ENCODE measurements at places on chromosomes 16 and 17.

GRCh38 chr17:72419866-72420774 is 299.3 kb downstream of the SOX9 start:
- no peak for DNase-seq

GRCh38 chr17:40666331-40666730 is 1.4 kb upstream of the KRT222 start:
- no peak for DNase-seq

DNA sequence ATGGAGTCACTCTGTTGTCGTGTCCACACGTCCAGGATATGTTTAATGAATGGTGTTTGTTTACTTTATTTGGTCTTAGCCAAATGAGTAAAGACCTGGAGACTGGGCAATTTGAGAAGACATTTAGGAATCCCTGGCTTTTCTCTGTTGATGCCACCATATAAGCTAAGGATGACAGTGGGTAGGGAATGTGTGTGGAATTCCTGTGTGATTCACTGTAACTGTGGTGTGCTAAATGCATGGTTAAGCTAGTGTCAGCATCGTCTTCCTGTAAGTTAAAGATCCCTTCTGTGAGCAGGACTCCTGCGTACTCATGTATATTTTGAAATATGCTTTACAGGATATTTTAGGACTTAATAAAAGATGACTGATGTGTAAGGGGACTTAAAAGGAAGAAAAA is 26.4 kb downstream of the GOSR1 start:
- DNase-seq: no peak

- DNase-seq: no peak
Observed at GRCh38 chr17:2122641-2123302, 67.9 kb downstream of the HIC1 start.

DNA sequence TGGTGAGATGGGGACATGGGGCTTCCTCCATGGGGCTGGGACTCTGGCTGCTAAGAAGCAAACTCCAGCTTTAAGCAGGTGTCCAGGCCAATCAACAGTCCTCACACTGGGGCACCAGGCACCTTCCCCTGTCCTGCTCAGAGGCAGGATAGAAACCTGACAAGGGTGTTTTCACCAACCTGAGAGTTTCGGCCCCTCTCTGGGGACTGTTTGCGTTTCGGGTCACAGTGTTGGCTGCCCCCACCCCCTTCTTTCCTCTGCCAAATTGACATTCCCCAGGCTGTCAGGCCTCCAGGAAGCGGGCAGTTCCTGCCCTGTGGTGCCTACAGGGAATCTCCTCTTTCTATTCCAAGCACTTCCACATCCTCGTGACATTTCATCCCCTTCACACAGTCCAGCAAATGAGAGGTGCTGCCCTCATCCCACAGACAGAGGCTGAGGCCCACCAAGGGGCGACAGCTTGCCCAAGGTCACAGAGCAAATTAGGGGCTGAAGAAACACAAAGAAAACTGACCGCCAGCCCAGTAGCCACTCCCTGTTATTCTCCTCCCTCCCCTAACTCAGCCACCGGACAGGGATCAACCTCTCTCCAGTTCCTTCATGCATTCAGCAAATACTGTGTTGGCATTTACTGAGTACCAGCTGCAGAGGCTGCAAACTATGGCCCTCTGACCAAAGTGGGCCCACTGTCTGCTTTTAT is 38.0 kb downstream of the MMP15 start:
- no peak for DNase-seq

- no peak for DNase-seq
Observed at GRCh38 chr17:50168319-50168718, 2.5 kb downstream of the SGCA start.

DNA sequence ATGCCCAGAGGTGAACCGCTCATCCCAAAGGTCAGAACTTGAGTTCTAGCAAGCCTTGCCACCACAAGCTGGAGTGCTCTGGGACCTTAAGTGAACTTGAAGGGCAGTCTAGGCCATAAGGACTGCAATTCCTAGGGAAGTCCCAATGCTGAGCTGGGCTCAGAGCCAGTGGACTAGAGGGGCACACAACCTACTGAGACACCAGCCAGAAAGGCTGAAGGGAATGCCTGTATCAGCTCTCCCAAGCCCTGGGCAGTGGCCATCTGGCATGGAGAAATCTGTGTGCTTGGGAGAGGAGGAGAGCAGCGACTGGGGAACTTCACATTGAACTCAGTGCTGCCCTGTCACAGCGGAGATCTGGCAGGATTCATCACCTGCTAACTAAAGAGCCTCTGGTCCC is 201.3 kb downstream of the CEP112 start:
- no peak for DNase-seq

- DNase-seq: no peak
Observed at GRCh38 chr17:82790391-82790790, 38.5 kb downstream of the TBCD start.

DNA sequence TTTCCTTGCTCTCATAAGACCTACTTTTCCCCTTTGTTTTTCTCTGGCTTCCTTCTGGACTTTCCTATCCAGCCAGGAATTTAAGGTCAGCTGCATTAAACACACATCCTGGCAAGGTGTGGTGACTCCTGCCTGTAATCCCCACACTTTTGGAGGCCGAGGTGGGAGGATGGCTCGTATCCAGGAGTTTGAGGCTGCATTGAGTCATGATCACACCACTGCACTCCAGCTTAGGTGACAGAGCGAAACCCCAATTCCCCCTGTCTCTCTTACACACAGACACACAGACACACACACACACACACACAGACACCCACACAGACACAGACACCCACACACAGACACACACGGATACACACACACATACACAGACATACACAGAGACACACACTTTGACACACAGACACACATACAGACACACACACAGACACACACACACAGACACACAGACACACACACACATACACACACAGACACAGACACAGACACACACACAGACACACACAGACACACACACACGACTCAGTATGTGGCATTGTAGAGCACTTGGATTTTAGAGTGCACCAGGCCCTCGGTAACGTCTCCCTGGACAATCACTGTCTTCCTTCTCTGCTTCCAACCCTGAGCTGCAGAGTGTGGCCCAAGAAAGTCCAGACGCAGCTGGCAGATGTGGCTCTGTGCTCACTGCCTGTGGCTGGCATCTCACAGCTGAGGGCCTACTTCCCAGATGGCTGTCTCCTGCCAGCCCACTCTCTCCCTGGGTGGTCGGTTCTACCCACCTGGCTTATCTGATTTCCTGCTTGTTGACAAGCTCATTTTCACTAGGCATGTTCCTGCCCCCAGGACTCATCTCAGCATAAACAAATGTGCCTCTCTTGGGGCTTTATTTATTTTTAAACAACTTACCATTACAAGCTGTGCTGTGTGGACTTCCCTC is 39.0 kb downstream of the NLRP1 start:
- DNase-seq: no peak

DNA sequence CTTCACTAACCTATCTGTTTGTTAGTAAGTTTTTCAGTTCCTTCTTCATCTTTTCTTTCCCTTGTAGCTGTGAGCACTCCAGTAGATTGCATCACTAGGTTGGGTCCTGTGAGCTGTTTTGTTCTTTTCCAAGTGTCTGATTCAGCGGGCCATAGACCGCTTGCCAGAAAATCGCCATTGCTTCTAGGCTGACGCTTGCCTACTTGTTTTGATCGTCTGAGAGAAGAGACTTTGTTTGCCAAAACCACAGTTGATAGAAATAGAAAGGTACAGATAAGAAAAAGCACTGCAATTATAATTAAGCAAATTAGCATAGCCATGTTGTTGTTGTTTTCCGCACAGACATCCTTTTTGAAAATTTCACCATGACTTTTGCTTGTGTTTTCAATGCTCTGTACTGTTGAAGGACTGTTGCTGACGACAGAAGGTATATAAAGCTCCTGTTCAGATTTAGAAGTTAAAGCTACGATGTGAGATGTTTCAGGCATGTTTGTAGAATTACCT is 3.1 kb downstream of the EVI2A start:
- DNase-seq: peak; percentile 13

DNA sequence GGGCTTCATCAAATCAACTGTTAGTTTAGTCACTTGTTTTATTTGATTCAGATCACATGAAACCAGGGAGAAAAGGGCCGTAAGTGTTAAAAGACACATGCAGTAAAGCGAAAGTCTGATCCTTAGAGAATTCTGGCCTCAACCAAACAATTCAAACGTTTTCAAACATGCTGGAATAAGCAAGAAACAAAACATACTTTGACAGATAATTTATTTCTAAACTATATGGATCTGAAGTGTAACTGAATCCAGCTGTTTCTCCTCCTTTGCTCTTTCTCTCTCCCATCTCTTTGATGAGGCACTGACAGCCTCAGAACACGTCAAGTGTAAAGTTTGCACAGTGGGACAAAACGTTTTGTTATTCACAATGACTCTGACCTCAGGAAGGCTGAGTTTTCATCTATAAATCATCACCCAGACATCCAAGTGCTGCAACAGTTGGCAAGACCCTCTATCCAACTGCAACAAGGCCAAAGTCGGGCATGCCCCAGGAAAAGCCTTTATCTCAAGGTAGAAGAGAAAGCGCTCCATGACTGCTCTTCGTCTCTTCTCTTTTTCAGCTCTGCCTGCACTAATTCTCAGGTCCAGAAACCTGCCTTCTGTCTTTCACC is 267.1 kb upstream of the MYOCD start:
- DNase-seq: no peak

Measured in activated T-helper 1 cell treated with anti-CD3 and anti-CD28 coated beads, Interleukin-2, amount 50 U/mL, for 16 hours (primary cell).